ENCODE measurements at places on chromosomes 2 and 18. TPM values are rescaled to one million over a fixed set of nuclear protein-coding genes. Genes with fewer than 3 reads are reported as not detected.

The SCN3A gene
- 91.1 TPM for total RNA-seq

The SOCS6 gene
- total RNA-seq = 30.7 TPM

The SERPINB13 gene
- total RNA-seq = not detected

The GAL3ST2 gene
- 0.50 TPM for total RNA-seq

The KATNAL2 gene
- total RNA-seq = 7.5 TPM

The MAPRE2 gene
- total RNA-seq = 65.3 TPM

The ZNF532 gene
- 106 TPM for total RNA-seq

The VWC2L gene
- total RNA-seq = 3.0 TPM

Measured in spinal cord (tissue), 10 donors.